ENCODE measurements at places on chromosomes 3 and 15. TPM values are rescaled to one million over a fixed set of nuclear protein-coding genes. Genes with fewer than 3 reads are reported as not detected.

Gene OSTN
- total RNA-seq, result not detected

Gene DNAH12
- total RNA-seq, result 0.09 TPM

Gene MRAS
- 8.8 TPM for total RNA-seq

Gene SLC6A11
- total RNA-seq, result 0.08 TPM

Gene GXYLT2
- 1.1 TPM for total RNA-seq

Gene CAPN3
- total RNA-seq, result 0.80 TPM

Gene FBXO40
- not detected for total RNA-seq
